ENCODE measurements at places on chromosomes 2 and 18.

- no peak for DNase-seq
These were observed 60.8 kb downstream of the MTHFD2 start for GRCh38 chr2:74259191-74259590.

- no peak for DNase-seq
These were observed 205.5 kb upstream of the KCNH7 start for GRCh38 chr2:163044114-163044513.

DNA sequence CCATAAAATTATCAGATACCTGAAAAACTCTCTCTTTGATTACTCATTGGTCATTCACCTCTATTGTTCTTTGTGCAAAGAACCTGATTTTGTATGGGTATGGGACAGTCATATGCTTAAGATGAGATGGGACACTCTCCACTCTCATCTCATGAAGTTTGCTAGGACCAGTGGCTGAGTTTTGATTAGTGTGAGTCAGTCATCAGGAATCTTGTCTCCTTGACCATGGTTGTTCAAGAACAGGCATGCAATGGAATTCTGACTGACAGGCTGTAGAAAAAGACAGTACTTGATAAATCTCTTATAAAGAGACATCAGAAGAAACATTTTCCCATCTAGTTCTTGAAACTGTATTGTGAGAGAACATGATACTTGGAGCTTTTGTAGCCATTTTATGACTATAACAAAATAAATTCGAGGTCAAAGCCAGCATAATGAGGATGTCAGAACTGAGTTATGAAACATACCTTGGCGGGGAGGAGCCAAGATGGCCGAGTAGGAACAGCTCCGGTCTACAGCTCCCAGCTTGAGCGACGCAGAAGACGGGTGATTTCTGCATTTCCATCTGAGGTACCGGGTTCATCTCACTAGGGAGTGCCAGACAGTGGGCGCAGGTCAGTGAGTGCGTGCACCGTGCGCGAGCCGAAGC lies 367.0 kb downstream of the NR4A2 start:
- DNase-seq = no peak

DNA sequence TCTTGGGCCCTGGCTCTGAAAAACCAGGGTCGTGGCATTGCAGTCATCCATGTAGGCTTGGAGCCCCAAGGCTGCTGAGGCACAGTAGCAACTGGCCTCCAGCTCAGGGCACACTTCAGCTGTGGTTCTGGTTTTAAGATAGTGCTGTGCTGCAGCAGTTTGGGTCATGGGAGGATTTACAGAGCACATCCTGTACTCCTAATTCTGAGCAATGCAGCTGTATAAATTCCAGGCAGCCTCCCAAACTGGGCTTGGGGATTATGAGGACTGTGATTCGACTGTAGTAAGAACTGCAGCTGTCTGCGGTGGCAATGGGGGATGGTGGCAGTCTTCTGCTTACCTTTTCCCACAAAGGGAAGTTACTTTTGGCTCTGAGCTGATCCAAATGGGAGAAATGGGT lies 536.3 kb upstream of the GCFC2 start:
- no peak for DNase-seq

- DNase-seq = no peak
These were observed 670.3 kb downstream of the NR4A2 start for GRCh38 chr2:155662224-155662623.

DNA sequence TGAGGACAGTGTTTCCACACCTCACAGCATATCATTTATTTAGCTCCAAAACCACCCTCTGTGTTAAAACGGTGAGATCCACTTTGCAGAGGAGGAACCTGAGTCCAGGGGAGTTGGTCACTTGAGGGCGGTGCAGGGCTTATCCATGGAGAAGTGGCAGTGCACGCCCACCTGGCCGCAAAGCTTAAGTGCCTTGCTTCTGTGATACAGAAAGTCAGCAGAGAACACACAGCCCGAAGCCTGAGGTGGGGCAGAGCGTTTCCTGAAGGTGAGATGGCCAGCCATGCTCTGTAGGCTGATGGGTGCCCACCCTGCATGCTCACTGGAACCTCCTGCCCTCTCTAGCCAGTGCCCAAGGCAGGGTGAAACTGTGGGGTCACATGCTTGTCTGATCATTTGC lies 87.3 kb downstream of the SH3RF3 start:
- DNase-seq = no peak

DNA sequence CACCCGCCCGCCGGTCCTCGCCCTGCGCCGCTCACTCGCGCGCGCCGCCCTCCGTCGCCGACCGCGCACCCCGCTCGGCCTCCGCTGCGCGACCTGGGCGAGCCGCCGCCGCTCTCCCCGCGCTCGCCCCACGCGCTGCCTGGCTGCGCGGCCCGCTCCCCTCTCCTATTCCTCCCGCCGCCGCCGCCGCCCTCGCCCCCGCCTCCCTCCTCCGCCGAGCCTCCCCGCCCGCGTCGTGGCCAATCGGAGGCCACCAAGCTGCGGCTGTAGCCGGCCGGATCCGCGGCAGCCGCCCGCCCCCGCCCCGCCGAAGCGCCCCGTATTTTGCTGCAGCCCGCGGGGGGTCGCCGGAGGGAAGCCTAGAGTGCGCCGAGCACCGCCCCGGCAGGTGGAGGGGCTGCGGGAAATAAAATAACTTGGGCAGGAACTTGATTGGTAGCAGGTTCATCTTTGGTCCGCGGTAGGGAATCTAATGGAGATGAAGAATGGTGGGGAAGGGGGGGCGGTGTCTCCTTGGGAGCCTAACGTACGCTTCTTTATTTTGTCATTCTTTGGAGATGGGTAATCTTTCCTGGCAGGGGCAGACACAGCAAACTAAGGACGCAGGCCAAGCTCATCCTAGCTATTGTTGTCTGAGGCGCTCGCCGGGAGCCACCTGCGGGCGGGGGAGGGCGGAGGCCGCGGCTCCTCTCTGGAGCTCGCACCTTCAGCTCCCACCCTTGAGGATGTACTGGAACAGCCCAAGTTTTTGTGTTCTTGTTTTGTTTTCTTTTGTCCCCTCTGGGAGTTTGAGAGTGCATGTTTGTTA lies 1.1 kb upstream of the CDH2 start:
- DNase-seq = no peak

DNA sequence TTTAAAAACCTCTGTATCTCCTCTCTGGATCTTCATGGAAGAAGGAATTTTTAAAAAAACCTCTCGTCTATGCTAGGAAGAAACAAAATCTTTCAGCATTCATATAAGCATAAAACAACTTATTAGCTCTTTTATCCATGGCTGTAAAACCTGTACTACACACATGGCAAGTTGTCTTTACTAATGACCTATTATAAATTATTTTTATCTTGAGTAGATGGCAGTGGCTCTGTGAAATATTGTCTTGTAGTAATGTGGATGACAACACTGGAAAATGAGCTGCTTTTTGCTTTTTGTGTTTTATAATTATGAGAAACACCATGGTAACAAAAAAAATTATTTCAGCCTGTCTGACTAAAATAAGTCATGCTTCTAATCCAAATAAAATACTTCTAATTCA lies 18.9 kb downstream of the PHLPP1 start:
- DNase-seq = no peak

GRCh38 chr2:102677244-102678215 lies 58.2 kb downstream of the SLC9A2 start:
- no peak for DNase-seq

DNA sequence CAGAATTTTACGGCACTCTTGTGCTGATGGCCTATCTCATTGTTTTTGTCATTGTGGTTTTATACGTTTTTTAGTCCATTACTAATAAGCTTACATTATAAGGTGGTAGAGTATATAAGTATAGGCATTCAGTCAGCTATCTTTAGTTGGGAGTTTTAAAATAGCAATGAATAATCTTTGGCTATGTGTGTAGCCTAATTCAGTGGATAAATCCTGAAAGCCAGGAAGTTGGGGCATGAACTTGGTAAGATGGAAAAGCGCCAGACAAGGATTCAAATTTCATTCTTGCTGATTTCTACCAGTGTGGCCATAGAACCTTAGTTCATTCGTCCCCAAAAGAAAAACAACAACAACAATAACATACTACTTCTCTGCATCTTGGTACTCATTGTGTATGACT lies 31.2 kb downstream of the EPC2 start:
- DNase-seq = no peak

GRCh38 chr2:204274991-204275390 lies 270.3 kb upstream of the PARD3B start:
- no peak for DNase-seq

DNA sequence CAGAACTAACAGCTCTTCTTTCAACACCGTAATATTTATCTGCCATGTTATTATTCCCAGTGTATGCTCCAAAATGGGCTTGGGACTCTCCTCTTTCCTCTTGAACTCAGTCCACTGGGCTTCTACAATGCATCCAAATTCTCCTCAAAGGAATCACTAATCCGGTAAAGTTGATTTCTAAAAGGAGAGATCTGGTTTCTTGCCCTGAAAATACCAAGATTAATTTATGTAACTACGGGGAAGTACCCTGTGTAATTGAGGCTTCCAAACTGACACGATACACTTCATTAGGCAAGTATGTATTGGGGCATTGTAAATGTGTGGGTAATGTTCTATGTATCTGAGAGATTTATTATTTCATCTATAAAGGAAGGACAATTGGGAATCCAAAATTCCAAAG lies 5.7 kb downstream of the NCKAP5 start:
- no peak for DNase-seq

GRCh38 chr18:7677424-7677823 lies 110.3 kb downstream of the PTPRM start:
- DNase-seq = no peak

- DNase-seq = no peak
These were observed 197.1 kb downstream of the BCL11A start for GRCh38 chr2:60356346-60356745.

DNA sequence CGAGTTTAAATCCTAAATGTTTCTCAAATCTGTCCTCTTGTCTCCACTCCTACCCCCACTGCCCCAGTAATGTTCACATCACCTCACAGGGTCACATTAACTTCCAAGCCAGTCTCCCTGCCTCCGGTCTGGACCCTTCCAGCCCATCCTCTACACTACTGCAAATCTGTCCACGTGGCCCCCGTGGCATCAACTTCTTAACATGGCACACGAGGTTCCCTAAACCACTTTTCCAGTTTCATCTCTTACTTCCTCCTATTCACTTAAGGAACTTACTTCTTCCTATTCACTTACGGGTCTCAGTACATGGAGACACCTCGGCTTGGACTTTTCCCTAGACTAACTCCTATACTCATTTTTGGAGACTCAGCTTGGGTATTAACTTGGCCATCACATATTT lies 27.0 kb downstream of the MRPL33 start:
- DNase-seq = no peak

GRCh38 chr2:121052521-121052920 lies 232.5 kb downstream of the TFCP2L1 start:
- DNase-seq = no peak

GRCh38 chr18:23106575-23106974 lies 28.7 kb upstream of the CABLES1 start:
- DNase-seq = no peak

- no peak for DNase-seq
These were observed 685.6 kb upstream of the SALL3 start for GRCh38 chr18:78293940-78294541.

DNA sequence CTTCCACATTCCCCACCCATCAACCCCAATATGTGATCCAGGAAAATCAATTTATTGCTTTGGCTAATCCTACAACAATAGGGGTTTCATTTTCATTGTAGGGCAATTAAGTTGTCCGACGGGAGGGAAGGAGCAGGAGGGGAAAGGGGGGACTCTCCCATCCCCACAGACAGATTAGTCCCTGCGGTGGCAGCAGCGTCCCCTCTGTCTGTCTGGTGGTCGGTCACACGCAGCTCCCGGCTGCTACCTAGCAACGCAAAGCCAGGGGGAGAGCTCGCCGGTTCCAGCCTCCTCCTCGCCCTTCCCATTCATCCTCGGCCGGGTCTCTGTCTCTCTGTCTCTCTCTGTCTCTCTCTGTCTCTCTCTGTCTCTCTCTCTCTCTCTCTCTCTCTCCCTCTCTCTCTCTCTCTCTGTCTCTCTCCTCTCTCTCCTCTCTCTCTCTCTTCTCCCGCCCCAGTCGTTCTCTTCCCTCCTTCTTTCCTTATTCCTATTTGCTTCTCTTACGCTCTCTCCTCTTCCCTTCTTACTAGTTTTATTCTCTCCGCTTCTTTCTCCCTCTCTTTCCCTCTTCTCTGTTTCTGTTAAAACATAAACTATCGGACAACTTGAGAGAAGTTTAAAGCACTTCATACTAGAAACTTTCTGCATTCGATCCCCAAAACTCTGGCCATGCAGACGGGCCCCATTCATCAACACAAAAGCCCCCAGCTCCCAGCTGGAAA lies 1.2 kb downstream of the LRP2 start:
- DNase-seq = no peak

- no peak for DNase-seq
These were observed 85.3 kb downstream of the EPAS1 start for GRCh38 chr2:46382331-46383112.

DNA sequence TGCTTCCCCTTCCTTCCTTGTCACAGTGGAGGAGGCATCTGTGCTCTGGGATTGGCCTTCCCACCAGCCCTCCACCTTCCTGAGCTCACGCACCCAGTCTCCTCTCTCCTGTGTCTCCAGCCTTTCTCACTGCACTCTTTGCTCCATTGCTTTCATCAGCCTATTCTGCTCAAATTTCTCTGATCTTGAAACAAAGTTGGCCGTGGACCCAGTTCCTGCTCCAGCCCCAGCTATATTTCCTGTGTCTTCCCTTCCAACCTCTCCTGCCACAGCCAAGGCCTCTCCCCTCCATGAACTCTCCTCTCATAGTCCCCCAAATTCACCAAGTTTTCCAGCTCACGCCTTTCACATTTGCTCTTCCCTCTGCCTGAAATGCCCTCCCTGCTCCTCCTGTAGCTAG lies 226.6 kb upstream of the AGAP1 start:
- DNase-seq = no peak

DNA sequence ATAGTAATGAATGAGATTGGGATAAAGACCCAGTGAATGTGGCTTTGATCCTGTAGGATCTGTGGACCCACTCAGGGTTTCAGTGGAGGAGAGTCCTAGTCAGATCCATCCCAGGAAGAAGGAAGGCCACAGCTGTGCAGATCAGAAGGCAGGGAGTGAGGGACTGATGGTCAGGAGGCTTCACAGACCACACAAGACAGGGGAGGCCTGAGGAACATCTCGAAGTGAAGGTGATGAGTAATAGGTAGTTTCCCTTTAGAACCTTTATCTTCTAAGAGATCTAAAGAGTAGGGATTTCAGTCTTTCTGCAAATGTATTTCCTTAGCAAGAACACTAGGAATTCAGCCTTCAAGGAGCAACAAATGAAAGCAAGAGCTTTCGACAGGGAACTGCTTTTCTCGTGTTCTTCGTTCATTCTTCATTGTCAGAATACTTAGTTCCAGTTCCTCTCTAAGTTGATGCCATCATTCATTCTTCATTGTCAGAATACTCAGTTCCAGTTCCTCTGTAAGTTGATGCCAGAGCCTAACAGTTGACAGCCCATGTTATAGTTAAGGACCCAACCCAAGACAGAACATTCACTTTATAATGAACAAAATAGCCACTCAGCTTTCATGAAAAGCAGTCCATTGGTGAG lies 150.2 kb upstream of the EPAS1 start:
- no peak for DNase-seq
